Activated naive CD4-positive, alpha-beta T cell treated with anti-CD3 and anti-CD28 coated beads for 36 hours (primary cell): ENCODE measurements at places on chromosomes 13 and 19. TPM values are rescaled to one million over a fixed set of nuclear protein-coding genes. Genes with fewer than 3 reads are reported as not detected.

DNA sequence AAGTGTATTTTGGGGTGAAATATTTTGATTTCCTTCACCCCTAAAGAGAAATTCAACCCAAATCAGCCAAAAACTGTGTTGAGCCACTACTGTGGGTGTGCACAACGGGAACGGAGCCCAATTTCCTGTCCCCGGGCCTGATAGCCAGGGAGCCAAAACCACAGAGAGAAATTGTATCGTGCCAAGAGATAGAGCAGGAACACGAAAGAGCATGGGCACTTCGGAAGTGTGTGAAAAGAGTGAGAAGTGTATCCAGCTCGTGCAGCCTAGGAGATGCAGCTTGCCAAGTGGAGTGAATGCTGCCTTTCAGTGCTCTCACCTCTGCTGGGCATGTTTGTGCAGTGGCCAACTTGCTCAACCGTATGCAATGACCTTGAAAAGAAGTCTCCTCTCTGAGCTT lies 19.4 kb upstream of the PLEKHF1 start:
- peak; percentile 19 for DNase-seq
- no peaks in the 10 kb centered on the region for H3K27me3 ChIP-seq
- peaks cover 18% of the 10 kb centered on the region for H3K4me1 ChIP-seq
- no peaks in the 10 kb centered on the region for H3K36me3 ChIP-seq
- peak overlapping the region; percentile 32 for H3K4me3 ChIP-seq

- no peaks in the 10 kb centered on the region for H3K4me1 ChIP-seq
- H3K27ac ChIP-seq: no peak overlapping the region
- H3K36me3 ChIP-seq: peaks cover under 1% of the 10 kb centered on the region
- H3K4me3 ChIP-seq: no peak overlapping the region
- no peaks in the 10 kb centered on the region for H3K27me3 ChIP-seq
- no peak for DNase-seq
Observed at GRCh38 chr19:38023671-38024541, 116.9 kb downstream of the SIPA1L3 start.

GRCh38 chr19:55679343-55680257 lies 4.6 kb downstream of the EPN1 start:
- no peak overlapping the region for H3K4me3 ChIP-seq
- peaks cover 10% of the 10 kb centered on the region for H3K36me3 ChIP-seq
- no peaks in the 10 kb centered on the region for H3K27me3 ChIP-seq
- H3K27ac ChIP-seq: no peak overlapping the region
- H3K4me1 ChIP-seq: peaks cover 48% of the 10 kb centered on the region

DNA sequence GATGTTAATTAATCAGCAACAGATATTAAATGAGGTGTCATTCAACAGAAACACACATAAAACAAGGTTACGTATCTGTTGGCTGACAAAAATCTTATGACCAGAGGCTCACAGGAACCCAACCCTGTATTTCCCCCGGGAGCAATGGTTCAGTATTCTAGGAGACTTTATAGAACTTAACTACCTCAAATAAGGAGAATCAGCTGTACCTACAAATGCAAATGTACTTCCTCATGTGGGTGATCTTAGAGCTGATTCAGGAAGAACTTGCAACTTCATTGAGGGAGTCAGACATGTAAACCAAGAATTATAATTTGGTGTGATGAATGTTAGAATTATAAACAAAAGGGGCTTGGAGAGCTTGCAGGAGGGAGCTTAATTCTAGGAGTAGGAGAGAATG lies 20.1 kb downstream of the FGF9 start:
- H3K27me3 ChIP-seq: no peaks in the 10 kb centered on the region
- H3K36me3 ChIP-seq: no peaks in the 10 kb centered on the region
- H3K4me3 ChIP-seq: no peak overlapping the region
- H3K27ac ChIP-seq: no peak overlapping the region
- DNase-seq: no peak
- peaks cover 6% of the 10 kb centered on the region for H3K4me1 ChIP-seq

DNA sequence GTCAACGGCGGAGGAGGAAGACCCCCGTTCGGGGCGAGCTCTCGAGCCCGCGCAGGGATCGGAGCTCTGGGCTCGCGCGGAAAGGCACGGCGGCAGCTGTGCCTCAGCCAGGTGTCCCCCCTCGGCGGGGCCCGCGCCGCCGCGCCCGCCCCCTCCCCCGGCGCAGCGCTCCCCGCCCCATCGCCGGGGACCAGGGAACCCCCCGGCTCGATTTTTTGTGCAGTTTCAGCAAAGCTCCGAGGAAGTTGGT lies 110.0 kb downstream of the KCNRG start:
- peak overlapping the region; percentile 77 for H3K4me3 ChIP-seq
- peak overlapping the region; percentile 86 for H3K27ac ChIP-seq
- H3K4me1 ChIP-seq: peaks cover 57% of the 10 kb centered on the region

- peaks cover 29% of the 10 kb centered on the region for H3K27me3 ChIP-seq
- no peaks in the 10 kb centered on the region for H3K4me1 ChIP-seq
- no peak for DNase-seq
- no peak overlapping the region for H3K4me3 ChIP-seq
- no peaks in the 10 kb centered on the region for H3K36me3 ChIP-seq
Observed at GRCh38 chr13:106523576-106523975, 11.9 kb downstream of the EFNB2 start.

GRCh38 chr13:88248393-88248792 lies 577.2 kb downstream of the SLITRK5 start:
- H3K36me3 ChIP-seq: no peaks in the 10 kb centered on the region
- no peak for DNase-seq
- H3K27me3 ChIP-seq: no peaks in the 10 kb centered on the region
- H3K4me1 ChIP-seq: no peaks in the 10 kb centered on the region
- no peak overlapping the region for H3K27ac ChIP-seq

- DNase-seq: no peak
- H3K4me3 ChIP-seq: peak overlapping the region; percentile 69
Observed at GRCh38 chr19:33797802-33798671, 1.4 kb downstream of the KCTD15 start.

GRCh38 chr13:86446311-86446710 lies 647.1 kb upstream of the SLITRK6 start:
- no peaks in the 10 kb centered on the region for H3K36me3 ChIP-seq
- no peak for DNase-seq
- H3K27me3 ChIP-seq: no peaks in the 10 kb centered on the region
- no peak overlapping the region for H3K4me3 ChIP-seq
- H3K4me1 ChIP-seq: no peaks in the 10 kb centered on the region

DNA sequence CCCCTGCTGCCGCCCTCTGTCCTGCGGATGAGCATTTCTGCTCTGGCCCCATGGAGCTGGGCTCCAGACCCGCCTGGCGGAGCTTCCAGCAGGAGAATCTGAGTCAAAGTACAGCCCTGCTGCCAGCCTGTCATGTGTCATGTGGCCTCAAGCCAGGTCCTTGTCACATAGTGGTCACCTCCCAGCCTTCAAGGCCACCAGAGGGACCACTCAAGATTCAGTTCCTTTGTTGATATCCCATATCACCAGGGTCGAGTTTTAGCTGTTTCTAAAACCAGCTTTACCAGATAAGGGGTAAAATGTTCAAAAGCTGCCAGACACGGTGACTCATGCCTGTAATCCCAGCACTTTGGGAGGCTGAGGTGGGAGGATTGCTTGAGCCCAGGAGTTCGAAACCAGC lies 13.4 kb downstream of the THOP1 start:
- H3K27ac ChIP-seq: no peak overlapping the region
- no peak for DNase-seq
- H3K36me3 ChIP-seq: peaks cover 37% of the 10 kb centered on the region
- H3K4me3 ChIP-seq: no peak overlapping the region
- H3K4me1 ChIP-seq: no peaks in the 10 kb centered on the region
- no peaks in the 10 kb centered on the region for H3K27me3 ChIP-seq

GRCh38 chr13:77595166-77595810 lies 59.8 kb downstream of the SCEL start:
- no peak overlapping the region for H3K4me3 ChIP-seq
- peaks cover 8% of the 10 kb centered on the region for H3K27me3 ChIP-seq
- H3K4me1 ChIP-seq: no peaks in the 10 kb centered on the region
- H3K27ac ChIP-seq: no peak overlapping the region
- DNase-seq: no peak

GRCh38 chr13:96223231-96223630 lies 133.3 kb downstream of the HS6ST3 start:
- H3K36me3 ChIP-seq: no peaks in the 10 kb centered on the region
- DNase-seq: no peak
- H3K4me3 ChIP-seq: no peak overlapping the region
- no peaks in the 10 kb centered on the region for H3K27me3 ChIP-seq

DNA sequence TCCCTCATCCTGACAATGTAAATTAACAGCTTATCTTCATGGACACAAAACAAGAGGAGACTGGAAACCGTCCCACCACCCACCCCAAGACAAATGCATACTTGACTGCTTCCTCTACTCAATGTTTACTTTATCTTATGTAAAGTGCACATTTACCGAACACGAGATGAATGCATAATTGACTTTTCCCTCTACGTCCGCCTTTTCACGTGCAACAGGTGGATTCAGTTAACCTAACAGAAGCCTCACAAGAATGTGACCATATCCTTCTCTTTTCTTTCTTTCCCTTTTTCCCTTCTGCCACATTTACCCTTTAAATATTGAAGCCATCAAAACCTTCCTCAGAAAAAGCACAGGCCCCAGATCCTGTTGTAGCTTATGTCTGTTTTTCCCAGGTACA lies 468.0 kb downstream of the UQCRFS1 start:
- H3K4me3 ChIP-seq: no peak overlapping the region
- H3K27ac ChIP-seq: no peak overlapping the region
- H3K36me3 ChIP-seq: no peaks in the 10 kb centered on the region
- DNase-seq: no peak
- no peaks in the 10 kb centered on the region for H3K27me3 ChIP-seq

- H3K36me3 ChIP-seq: no peaks in the 10 kb centered on the region
- H3K27ac ChIP-seq: no peak overlapping the region
- H3K4me1 ChIP-seq: no peaks in the 10 kb centered on the region
- no peak overlapping the region for H3K4me3 ChIP-seq
- DNase-seq: no peak
- no peaks in the 10 kb centered on the region for H3K27me3 ChIP-seq
Observed at GRCh38 chr13:74891610-74892009, 590.4 kb downstream of the TBC1D4 start.

DNA sequence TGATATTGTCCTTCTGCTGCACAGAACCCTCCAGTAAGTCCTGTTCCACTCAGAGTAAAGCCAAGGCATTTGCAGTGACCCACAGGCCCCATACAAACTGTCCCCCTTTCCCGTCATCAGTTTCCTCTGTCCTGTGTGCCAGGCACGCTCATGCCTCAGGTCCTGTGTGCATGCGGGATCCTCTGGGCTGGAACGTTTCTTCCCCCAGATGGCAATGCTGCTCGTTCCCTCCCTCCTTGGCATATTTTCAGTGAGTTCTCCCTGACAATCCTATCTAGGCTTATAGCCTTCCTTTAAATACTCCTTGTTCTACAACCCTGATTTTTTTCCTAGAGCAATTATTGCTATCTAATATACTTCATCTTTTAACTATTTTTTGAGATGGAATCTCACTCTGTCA lies 5.7 kb downstream of the OPA3 start:
- no peak overlapping the region for H3K4me3 ChIP-seq
- peaks cover 24% of the 10 kb centered on the region for H3K4me1 ChIP-seq
- H3K36me3 ChIP-seq: peaks cover 6% of the 10 kb centered on the region
- no peak for DNase-seq
- H3K27ac ChIP-seq: no peak overlapping the region

GRCh38 chr19:20287070-20287469 lies 120.1 kb downstream of the ZNF486 start:
- no peak overlapping the region for H3K4me3 ChIP-seq
- H3K27ac ChIP-seq: no peak overlapping the region
- no peak for DNase-seq
- no peaks in the 10 kb centered on the region for H3K4me1 ChIP-seq

GRCh38 chr19:33906578-33907335 lies 110.1 kb downstream of the KCTD15 start:
- H3K4me3 ChIP-seq: no peak overlapping the region
- H3K27ac ChIP-seq: no peak overlapping the region
- no peaks in the 10 kb centered on the region for H3K36me3 ChIP-seq
- DNase-seq: no peak
- H3K27me3 ChIP-seq: peaks cover 44% of the 10 kb centered on the region

DNA sequence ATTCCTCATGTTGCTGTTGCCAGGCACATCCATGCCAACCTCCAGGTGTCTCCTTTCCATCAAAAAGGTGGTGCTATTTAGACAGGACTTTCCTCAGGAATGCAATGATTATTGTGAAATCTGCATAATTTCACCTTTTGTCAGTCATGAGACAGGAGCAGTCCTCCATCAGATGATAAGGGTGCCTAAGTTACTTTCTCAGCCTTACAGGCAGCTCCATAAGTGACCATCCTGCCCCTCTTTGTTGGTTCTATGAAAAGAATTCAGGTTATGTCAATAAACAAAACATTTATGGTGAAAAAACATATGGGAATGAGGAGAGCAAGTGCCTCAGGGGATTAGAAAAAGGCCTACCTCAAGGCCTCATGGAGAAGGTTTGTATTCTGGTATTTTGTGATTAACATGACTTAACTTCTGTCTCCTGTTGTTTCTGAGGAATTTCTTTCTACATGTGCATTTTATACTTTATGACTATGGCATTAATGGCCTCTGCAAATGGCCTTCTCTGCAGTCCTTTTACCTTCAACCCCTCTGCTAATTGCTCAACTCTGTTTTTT lies 110.3 kb upstream of the DIAPH3 start:
- no peak overlapping the region for H3K4me3 ChIP-seq
- H3K27ac ChIP-seq: no peak overlapping the region
- no peaks in the 10 kb centered on the region for H3K27me3 ChIP-seq
- no peak for DNase-seq

- no peaks in the 10 kb centered on the region for H3K36me3 ChIP-seq
- no peak overlapping the region for H3K27ac ChIP-seq
- DNase-seq: no peak
- no peak overlapping the region for H3K4me3 ChIP-seq
- no peaks in the 10 kb centered on the region for H3K27me3 ChIP-seq
- no peaks in the 10 kb centered on the region for H3K4me1 ChIP-seq
Observed at GRCh38 chr13:103022336-103022735, 43.9 kb downstream of the SLC10A2 start.

GRCh38 chr13:23458989-23459388 lies 25.5 kb upstream of the SACS start:
- H3K4me1 ChIP-seq: no peaks in the 10 kb centered on the region
- no peaks in the 10 kb centered on the region for H3K36me3 ChIP-seq
- H3K27ac ChIP-seq: no peak overlapping the region
- peaks cover 2% of the 10 kb centered on the region for H3K27me3 ChIP-seq
- H3K4me3 ChIP-seq: no peak overlapping the region
- DNase-seq: no peak

Gene MUC16
- total RNA-seq: not detected

Gene ONECUT3
- total RNA-seq: not detected

Gene MATK
- total RNA-seq: 13.7 TPM

Gene ZNF470
- 0.99 TPM for total RNA-seq

Gene FGF21
- total RNA-seq: not detected

Gene UHRF1
- total RNA-seq: 129 TPM
